Endodermal cell (in vitro differentiated cells): ENCODE measurements at places on chromosomes 12 and 14.

- no peak for DNase-seq
Observed at GRCh38 chr12:57793920-57794319, 11.3 kb downstream of the TSFM start.

- DNase-seq: no peak
Observed at GRCh38 chr14:84312551-84312950, 1217.4 kb upstream of the FLRT2 start.

DNA sequence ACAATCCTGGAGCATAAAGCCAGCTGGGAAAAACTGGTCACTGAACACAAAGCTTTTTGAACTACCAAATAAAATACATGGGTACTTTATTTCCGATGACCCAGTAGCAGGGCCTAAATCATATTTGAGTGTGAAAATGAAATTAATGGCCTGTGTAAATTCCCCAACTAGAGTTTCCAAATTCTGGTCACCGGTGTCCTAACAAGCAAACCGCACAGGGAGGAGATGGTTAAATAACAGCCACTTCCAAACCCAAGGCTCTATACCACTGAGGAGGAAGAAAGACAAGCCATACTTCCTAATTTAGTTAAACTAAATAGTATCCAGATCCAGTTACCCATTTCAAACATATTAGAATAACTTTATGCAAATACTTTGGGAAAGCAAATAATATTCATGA is 40.1 kb upstream of the DUSP6 start:
- no peak for DNase-seq

DNA sequence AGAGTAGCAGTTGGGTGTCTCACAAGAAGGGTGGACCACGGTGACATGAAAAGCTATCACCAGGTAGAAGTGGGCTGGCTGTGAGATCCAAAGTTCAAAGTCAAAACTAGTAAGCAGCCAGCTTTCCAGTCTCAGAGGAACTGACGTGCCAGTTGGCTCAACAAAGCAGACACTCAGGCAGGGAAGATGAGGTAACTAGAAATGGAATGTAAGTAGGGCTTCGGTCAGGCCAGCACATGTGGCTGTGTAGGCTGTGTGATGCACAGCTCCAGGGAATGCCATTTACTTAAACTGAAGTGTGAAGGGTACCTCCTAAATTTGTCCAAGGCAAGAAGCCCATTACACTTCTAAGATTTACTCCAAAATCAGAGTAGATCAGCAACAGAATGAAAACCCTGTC is 43.6 kb downstream of the PTPRR start:
- peak; percentile 44 for DNase-seq

GRCh38 chr14:90072350-90072749 is 10.6 kb downstream of the KCNK13 start:
- DNase-seq: no peak

DNA sequence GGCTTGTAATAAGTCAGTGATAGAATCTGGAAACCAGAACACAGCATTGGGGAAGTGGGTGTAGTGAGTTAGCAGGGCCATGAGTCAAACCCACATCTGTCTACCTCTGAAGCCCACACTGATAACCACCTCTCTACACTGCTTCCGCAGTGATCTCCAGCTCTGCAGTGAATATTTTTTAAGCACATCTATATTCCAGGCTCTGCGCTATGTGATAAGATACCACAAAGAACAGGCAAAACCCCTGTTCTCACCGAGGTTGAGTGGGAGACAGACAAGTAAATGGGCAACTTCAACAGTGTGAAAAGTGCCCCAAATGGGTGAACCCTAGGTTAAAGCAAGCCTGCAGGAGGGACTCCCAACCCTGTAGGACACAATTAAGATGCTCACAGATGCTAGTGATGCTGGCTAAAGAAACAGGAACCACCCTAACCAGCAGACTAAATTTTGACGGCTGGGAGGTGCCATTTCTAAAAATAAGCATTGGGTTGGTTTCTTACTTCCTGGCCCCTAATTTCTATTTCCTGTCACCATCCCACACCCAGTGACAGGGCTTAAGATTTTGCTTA is 375.0 kb downstream of the DPF3 start:
- no peak for DNase-seq

- no peak for DNase-seq
Observed at GRCh38 chr12:64616201-64616600, 5.9 kb downstream of the RASSF3 start.

- no peak for DNase-seq
Observed at GRCh38 chr12:84785951-84786350, 126.6 kb downstream of the SLC6A15 start.

- peak; percentile 75 for DNase-seq
Observed at GRCh38 chr12:132490422-132491137, 629 bp downstream of the FBRSL1 start.

DNA sequence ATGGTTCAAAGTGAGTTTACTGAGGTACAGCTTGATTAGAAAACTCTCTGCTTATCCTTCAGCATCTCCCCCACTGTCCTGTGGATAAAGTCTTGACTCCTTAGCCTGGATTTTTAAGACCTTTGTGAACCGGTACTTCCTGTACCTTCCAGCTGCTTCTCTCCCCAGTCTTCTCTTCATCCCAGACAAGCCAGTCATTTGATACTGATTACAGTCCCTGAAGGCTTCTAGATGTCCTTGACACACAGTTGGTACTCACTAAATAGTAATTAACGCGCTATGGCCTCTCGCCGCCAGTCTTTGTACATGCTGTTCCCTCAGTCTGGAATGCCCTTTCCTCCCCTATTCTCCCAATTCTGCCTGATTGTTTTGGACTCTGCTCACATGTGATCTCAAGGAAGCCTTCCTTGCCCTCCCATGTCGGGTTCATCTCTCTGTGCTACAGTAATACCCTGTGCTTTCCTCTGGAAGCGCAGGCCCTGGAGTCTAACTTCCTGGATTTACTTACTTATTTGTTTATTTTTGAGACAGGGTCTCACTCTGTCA is 50.6 kb upstream of the PTGR2 start:
- DNase-seq: no peak

DNA sequence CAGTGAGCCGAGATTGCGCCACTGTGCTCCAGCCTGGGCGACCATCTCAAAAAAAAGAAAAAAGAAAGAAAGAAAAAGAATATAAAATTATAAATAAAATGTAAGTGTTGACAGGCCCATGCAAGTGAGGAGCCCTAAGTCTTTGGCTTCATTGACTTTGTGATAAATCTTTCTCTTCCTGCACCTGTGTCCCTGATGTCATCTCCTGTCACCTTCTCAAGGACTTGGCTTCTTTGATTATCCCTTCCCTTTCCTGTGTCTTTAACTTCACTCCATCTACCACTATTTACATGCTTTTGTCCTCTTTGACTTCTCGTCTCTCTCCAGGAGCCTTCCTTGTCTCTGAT is 33.6 kb upstream of the WNK1 start:
- no peak for DNase-seq

- DNase-seq: no peak
Observed at GRCh38 chr12:121301876-121302275, 5.4 kb upstream of the CAMKK2 start.

- peak; percentile 68 for DNase-seq
Observed at GRCh38 chr12:14656846-14657245, 39.6 kb downstream of the GUCY2C start.

GRCh38 chr14:94292872-94293577 is at the start of gene SERPINA10:
Gene SERPINA10, minus strand, starts transcription at chr14:94293268. Its CDS starts 2,675 bp downstream, at chr14:94290593.
- no peak for DNase-seq

DNA sequence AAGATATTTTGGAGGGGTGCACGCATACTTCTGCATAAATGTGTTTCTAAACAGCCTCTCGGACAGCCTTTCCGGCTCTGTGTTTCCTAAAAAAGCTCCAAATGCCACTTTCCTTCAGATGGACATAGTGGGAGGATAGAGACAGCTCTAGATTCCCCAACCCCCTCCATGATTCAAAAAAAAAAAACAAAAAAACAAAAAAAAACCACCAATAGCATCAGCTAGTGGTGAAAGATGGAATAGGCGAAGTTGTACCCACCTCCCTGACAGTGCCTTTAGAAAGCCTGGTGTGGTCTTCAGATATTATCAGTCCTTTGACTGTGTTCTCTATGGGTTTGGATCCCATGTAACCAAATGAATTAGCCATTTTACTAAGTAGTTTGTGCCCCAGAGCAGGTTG is 94.1 kb downstream of the PHETA1 start:
- DNase-seq: peak; percentile 61

GRCh38 chr12:119115296-119115905 is 63.3 kb upstream of the HSPB8 start:
- peak; percentile 91 for DNase-seq

DNA sequence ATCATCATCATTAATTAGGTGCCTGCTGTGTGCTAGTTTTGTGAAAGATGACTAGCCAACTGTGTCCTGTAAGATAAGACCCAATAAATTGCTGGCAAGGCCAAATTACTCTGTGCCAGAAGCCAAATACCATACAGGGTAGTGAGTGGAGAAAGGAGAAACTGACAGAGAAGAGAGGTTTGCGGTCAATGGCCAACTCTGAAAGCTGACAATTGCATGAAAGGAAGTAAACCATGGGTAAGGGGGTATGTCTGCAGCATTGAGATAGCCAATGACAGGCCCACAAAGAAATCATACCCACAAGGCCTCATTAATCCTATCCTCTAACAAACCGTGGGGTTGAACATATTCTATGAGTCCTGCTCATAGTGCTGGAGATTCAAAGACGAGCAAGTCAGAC is 236.6 kb upstream of the CCDC196 start:
- no peak for DNase-seq

GRCh38 chr14:55066223-55066622 is 14.8 kb downstream of the MAPK1IP1L start:
- no peak for DNase-seq

DNA sequence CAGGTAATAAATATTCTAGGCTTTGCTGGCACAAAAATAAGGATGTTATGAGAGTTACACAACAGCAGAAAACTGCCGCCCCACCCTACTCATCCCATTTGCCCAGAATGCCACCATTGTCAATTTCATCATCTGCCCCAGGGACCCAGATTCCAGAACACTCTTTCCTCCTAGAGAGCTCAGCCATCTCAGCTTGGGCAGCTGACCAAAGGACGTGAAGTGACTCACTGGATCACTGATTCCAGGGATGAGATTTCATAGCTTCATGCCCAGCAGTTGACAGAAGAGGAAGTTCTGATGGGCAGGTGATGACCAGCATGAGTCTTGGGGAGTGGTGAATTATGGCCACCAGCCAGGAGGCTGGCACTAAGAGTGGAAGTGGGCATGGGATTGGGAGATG is 450.3 kb downstream of the RMST start:
- no peak for DNase-seq

DNA sequence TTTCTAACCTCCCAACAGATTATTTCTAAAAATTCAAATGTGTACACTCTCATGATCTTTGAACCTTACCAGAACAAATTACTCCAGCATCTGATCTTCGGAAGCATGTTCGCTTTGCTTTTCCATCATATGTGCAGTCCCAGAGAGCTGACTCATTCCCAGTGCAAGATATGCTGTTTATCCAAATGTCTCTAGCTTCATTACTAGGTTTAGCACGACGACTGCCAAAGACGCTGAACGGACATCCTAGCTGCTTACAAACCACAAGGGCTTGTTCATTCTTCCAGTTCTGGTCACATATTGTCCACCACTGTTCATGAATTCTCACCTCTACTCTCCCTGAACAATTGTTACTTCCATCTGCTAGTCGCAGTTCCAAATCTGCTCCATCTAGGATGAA is 40.5 kb downstream of the CD163L1 start:
- no peak for DNase-seq

DNA sequence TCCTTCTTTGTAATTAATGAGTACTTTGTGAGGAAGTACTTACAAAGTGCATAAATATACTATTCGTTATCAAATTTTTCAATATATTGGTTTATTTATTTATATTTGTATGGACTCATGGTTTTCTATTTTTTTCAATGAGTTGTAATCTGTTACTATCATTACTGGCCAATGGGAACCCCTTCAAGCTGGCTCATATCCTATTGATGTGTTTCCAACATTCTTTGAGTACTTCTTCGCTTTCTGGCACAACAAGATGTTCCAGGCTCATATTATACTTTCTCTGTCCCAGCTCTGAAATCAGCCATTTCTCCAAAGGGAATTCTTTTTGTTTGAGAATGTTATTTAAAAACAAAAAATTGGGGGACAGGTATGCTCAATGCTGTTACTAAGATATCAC is 17.5 kb downstream of the YBX3 start:
- DNase-seq: no peak

- DNase-seq: no peak
Observed at GRCh38 chr14:43005807-43006206, 1399.1 kb downstream of the LRFN5 start.

DNA sequence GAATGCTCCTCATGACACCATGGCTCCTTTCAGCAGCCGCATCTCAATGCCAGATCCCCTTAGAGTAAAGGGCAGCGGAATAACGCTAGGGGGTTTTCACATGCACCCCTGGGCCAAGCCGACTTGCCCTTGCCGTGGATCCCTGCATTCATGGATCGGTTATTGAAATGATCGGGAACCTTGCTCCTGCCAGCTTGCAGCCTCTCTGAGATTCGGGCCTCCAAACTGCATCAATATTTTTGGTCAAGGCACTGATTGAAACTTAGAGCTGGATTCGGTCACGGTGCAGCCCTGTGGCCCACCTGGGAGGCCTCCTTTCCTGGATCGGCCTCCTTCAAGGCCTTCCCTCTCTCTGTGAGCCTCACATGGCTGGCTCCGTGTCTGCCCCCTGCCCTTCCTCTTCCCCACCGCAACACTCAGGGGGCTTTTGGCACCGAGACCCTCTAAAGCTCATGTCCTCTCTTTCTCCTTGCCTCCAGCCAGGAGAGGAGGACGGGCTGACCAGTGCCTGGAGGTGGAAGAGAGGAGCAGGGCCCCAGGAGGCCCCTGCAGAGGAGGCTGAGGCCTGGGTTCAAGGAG is 1.8 kb downstream of the PTPN6 start:
- DNase-seq: no peak

GRCh38 chr12:9184276-9184675 is 23.9 kb downstream of the PZP start:
- no peak for DNase-seq

GRCh38 chr12:105705765-105706164 is 375.3 kb downstream of the C12orf75 start:
- DNase-seq: peak; percentile 87

GRCh38 chr12:9808504-9808903 is 18.8 kb upstream of the KLRF1 start:
- no peak for DNase-seq

DNA sequence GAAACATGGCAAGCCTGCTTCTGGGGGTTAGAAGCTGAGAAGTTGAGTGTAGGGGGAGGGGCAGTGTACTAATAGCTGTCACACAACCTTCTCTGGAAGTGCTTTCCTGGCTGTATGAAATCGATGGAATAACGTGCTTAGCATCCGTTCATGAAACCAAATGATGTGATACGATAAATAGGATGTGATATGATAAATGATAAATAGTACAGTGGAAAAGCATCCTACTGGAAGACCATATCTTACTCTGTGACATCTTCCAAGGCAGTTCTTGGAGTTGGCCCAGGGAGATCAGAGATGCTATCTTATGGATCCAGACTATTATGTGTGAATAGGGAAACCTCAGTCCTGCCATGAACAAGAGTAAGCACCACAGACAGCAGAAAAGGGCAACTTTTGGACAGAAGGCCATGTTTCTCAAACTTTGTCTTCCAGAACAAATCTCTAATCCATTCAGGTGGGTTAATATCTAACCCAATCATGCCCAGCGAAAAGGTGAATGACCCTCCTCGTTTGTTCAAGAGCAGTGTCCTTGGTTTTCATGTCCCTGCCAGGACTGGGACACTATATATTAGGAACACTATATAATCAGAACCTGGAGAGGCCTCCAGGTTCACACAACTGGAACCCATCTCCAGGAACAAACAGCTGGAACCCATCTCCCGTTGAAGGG is at the start of gene ANG:
TSS of gene ANG (plus strand) at position 598 of the 673 bp plus-strand sequence. CDS start 4,801 bp downstream, outside the sequence.
- no peak for DNase-seq

- DNase-seq: peak; percentile 74
Observed at GRCh38 chr12:115619889-115620288, 657.6 kb downstream of the MED13L start.
